ENCODE measurements at places on chromosomes 1 and 21.

- no peak for DNase-seq
These were observed 2.0 kb upstream of the ADPRS start for GRCh38 chr1:36086529-36087232.

GRCh38 chr1:161733526-161733925 lies 12.2 kb downstream of the FCRLB start:
- DNase-seq, result no peak

GRCh38 chr1:47621977-47622376 lies 184.1 kb downstream of the FOXD2 start:
- DNase-seq, result no peak

GRCh38 chr1:15282810-15283474 lies 35.9 kb downstream of the FHAD1 start:
- DNase-seq, result no peak

DNA sequence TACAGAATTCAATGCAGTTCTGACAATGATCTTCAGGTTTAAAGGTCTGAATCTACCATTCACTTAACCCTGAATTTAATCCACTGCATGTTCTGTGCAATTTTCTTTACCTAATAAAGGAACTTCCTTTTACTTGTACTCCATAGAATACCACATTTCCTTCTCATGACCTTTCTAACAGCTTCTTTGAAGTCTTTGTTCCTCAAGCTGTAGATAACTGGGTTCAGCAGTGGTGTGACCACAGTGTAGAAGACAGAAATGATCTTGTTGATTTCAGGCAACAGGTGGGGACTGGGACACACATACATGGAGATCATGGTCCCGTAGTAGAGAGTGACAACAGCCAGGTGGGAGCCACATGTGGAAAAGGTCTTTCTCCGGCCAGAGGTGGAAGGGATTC lies 878 bp downstream of the OR11L1 start:
- DNase-seq, result no peak

GRCh38 chr1:6523566-6523965 lies 30.7 kb downstream of the NOL9 start:
- no peak for DNase-seq

DNA sequence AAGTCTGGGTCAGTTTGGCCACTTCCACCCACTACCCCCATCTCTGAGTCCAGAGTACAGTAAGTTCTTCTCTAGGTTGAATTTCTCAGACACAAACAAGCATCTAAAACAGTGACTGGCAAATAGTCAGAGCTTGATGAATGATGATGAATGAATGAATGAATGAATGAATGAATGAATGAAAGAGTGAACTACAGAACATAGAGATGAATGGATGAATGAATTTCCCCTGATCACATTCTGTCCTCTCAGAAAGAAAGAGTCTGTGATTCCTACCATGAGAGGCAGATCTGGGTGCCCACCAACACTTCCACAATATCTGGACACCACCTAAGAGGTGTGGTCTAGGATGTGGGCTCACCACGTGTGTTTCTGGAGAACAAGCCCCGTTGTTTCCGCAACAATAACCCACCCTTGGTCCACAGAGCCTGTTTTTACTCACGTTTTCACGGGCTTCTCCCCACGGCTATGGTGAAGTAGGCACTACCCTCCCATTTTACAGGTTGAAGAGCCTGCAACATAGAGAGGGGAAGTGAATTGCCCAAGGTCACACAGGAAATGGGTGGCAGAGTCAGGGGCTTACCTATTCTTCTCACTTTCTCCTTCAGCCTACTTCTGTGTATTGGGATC lies 40.2 kb upstream of the IFFO2 start:
- DNase-seq, result no peak

DNA sequence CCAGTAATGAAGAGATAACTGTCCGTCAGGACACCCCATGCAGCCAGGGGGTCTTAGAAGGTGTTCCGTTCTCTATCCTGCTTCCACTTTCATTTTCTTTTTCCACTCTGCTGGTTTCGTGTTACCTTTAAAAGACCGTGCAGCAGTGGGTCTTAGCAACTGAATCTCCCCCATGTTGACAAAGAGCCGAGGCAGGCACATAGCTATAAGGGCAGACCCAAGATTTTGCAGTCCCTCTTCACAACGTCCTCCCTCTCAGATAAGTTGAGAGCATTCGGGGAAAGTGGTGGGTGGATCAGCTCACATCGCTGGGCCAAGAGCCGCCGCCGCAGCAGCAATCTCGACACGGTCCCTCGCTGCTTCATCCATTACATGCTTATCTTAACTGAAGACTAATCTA lies 355.5 kb downstream of the LMO4 start:
- no peak for DNase-seq

- no peak for DNase-seq
These were observed 172.7 kb downstream of the RASAL2 start for GRCh38 chr1:178266619-178267066.

DNA sequence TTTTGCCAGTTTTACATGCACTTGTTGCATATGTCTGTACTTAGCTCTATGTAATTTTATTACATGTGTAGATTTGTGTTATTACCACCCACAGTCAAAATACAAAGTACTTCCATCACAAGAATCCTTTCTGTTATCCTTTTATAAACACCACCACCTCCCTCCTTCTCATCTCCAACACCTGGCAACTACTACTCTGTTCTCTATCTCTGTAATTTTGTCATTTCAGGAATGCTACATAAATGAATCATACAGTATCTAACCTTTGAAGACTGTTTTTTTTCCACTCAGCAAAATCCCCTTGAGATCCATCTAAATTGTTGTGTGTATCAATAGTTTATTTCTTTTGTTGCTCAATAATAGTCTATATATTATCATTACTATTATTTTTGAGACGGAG lies 64.5 kb upstream of the COP1 start:
- no peak for DNase-seq

DNA sequence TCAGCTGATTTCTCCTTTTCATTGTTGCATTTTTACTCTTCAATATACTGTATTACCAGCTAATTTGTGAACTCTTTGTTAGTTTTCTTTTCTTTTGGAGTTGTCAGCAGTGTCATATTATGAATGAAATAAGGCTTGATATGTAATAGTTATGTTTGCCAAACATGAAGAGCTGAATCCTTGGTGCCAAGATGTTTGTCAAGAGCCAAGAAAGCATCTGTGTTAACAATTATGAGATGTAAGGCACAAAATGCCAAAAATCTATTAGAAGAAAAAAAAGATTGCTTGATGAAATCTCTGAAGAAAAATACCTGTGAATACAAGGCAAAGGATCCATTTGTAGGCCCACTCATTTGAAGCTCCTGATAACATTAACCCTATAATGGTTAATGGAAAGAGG lies 48.4 kb upstream of the RNPC3 start:
- DNase-seq, result no peak

All from stimulated activated naive B cell treated with anti-CD40 and anti-IgM and Interleukin-4, amounts not matched to agents 10 μg/mL and 1 μg/mL and 100 μg/mL, for 72 hours (primary cell).